M059J (cell line): ENCODE measurements at places on chromosomes 7 and 10.

DNA sequence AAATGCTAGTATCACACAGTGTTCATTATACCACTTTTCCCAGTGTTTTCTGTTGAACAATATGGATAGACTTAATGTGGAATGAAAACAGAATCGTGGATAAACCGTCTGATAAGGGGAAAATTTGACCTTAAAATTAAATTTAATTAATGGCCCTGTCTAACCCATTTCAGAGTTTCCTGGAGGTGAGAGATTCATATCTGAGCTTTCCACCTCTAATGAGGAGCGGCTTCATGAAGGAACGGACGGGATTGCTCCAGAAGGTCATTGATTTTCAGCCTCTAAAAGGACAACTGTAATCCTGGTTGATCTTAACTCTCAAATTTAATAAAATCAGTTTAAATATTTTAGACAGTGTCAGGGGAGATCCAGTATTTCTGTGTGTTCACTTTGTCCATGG is 874.9 kb downstream of the GRID1 start:
- DNase-seq: no peak

DNA sequence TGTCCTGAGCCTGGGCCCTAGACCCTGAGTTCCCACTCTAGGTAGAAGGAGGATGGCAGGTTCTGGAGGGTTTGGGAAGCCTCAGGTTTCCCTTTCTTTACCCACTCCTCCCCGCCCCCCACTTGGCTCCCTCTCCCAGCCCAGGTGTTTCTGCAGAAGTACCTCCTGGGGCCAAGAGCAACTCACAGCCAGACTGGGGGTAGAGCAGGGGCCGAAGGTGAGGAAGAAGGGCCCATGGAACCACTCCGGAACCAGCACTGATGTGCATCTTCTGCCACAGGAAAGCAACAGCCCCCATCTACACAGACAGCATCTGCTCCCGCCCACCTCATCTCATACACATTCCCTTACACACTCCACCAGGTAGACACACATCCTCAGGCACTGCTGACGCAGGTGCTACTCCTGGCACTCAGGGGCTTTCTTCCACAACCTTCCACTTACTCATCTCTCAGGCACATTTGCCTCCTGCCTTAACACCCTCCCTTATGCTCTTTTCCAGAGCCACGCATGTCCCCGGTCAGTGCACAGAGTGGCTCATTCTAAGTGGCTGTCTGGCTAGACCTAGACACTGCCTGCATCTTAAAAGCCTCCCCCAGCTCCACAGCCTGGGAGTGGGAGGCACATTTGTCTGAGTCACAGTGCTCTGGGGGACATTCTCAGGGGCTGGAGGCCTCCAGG is 1.8 kb downstream of the EPHB6 start:
- DNase-seq: no peak

GRCh38 chr10:103470761-103471653 is 8.0 kb downstream of the CALHM3 start:
- DNase-seq: no peak

DNA sequence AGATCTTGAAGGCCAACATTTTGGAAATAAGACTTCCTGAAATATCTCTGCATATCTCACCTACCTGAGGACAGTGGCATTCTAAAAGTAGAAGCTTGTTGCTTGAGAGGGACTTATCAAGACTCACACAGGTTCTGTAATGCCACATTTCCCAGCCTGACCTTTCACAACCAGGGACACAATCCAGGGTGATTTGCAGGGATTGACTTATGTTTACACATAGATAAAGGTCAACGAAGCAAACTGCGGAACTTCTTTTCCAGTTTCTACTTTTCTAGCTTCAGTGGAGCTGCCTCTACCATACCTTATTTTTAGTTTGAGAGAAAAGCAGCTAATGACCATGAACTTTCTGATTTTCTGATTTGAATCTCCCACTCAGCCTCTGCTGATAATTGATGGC is 148.7 kb downstream of the SLC16A9 start:
- no peak for DNase-seq

GRCh38 chr7:2710901-2711551 is 23.0 kb downstream of the AMZ1 start:
- peak; percentile 43 for DNase-seq

DNA sequence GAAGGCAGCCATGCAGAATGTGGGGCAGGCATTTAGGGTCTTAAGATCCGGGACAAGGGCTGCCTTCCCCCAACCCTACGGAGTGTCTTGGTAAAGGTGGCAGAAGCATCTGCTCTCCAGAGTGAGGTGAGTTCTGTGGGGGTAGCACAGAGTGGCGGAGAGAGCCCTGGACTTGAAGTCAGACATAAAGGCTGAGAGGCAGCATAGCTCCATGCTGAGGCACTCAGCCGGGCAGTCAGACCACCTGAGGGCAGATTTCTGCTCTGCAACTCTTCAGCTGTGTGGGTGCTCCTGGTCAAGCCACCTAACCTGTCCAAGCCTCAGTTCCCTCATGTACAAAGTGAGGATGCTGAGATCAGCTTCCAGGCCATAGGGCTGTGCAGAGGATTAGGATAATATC is 81.0 kb downstream of the CRTAC1 start:
- no peak for DNase-seq

DNA sequence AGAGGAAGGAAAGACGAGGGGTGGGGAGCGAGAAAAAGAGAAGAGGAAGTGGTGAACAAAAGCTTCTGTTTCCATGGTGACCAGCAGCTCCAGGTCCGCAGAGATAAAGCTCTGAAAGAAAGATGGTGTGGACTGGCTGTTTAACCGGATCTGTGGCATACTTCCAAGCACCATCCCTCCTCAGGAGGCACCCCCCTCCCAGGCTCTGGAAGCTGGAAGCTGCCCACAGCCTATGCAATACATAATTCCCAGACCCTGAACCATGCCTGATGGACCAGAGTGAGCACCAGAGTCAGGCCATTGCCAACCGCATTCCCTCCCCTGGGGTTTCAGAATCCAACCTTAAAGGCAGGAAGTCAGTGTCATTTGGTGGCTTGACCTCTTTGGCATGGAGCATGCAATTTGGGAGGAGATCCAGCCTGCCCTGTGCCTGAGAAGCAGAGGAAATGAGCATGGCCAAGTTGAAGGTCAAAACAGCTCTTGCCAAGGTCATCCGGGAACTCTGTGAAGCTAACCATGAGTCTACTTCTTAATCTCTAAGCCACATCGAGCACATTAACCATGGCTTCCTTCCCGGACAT is 22.2 kb upstream of the CPXM2 start:
- DNase-seq: peak; percentile 64
